Esophagus squamous epithelium (tissue), 5 donors: ENCODE measurements at places on chromosomes 11 and 22.

DNA sequence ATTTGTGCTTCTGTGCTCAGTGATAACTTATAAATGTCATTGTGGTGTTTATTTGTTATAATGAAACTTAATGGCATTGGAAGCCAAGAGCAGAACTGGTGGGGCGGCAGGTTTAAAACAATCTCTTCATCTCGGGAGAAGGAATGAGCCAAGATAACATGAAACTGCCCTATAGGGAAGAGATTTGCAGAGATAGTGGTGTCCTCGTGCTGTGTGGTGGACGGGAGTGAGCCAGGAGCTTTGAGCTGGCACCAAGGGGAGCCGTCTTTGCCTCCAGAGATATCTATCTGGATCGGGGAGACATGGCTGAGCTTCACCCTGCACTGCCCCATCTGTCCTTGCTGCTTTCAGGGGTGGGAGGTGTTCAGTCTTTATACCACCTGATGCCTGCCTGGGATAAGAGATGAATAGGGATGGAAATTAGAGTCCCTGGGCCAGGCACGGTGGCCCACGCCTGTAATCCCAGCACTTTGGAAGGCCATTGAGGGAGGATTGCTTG is 189.6 kb downstream of the ST3GAL4 start:
- no peak for DNase-seq

GRCh38 chr11:31814176-31814868 is 3.2 kb upstream of the PAX6 start:
- DNase-seq: no peak

DNA sequence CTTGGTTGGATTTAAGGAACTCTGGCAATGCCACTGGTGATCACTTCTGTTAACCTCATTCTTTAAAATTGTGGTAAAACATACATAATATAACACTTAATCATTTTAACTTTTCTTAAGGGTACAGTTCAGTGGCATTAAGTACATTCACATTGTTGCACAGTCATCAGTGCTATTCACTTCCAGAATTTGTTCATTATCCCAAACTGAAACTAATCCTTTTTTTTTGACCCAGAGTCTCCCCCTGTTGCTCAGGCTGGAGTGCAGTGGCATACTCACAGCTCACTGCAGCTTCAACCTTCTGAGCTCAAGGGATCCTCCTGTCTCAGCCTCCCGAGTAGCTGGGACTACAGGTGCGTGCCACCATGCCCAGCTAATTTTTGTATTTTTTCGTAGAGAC is 10.6 kb downstream of the ELF5 start:
- DNase-seq: no peak

DNA sequence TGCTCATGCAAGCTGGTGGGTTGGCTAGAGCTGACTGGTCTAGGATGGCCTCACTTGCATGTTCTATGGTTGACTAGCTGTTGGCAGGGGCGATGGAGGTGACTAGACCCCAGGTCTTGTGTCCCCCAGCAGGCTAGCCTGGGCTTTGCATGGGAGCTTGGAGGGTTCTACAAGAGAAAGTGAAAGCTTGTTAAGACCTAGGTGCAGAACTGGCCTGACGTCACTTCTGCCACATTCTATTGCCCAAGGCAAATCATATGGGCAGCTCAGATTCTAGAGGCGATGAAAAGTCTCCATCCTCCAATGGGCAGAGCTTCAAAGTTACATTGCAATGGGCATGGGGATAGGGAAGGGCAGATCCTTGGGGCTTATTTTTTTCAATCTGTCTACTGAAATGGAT is 170.9 kb downstream of the MIAT start:
- DNase-seq: no peak

- DNase-seq: no peak
These were observed 280.4 kb upstream of the CNTN5 start for GRCh38 chr11:98740321-98740720.

DNA sequence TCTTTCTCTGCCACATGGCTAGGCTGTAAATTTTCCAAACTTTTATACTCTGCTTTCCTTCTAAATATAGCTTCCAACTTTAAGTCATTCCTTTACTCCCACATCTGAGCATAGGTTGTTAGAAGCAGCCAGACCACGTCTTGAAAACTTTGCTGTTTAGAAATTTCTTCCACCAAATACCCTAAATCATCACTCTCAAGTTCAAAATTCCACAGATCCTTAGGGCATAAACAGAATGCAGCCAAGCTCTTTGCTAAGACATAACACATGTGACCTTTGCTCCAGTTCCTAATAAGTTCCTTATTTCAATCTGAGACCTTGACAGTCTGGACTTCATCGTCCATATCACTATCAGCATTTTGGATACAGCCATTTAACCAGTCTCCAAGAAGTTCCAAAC is 749.9 kb downstream of the METTL15 start:
- no peak for DNase-seq

DNA sequence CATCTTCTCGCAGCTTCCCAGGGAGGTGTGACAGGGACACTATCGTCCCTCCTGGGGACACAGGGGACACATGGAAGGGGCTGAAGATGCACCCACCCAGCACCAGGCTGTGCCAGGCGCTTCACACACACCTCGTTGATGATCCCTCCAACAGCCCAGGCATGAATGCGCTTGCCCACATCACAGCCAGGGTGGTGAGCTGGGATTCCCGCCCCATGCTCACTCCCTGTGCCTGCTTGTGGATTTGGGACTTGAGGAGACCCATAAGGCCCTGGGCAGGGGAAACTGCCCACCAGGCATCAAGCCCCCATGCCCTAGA is 57.8 kb downstream of the OTOG start:
- DNase-seq: no peak

DNA sequence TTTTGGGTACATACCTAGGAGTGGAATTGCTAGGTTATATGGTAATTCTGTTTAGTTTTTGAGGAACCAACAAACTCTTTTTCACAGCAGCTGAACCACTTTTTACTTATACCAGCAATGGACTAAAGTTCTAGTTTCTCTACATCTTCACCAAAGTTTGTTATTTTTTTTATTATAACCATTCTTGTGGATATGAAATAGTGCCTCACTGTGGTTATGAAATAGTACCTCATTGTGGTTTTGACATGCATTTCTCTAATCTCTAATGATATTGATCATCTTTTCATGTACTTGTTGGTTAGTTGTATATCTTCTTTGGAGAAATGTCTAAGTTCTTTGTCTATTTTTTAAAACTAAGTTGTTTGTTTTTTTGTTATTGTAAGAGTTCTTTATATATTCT is 27.2 kb downstream of the STIM1 start:
- DNase-seq: no peak

- no peak for DNase-seq
These were observed 21.6 kb upstream of the BBOX1 start for GRCh38 chr11:27018902-27019529.

DNA sequence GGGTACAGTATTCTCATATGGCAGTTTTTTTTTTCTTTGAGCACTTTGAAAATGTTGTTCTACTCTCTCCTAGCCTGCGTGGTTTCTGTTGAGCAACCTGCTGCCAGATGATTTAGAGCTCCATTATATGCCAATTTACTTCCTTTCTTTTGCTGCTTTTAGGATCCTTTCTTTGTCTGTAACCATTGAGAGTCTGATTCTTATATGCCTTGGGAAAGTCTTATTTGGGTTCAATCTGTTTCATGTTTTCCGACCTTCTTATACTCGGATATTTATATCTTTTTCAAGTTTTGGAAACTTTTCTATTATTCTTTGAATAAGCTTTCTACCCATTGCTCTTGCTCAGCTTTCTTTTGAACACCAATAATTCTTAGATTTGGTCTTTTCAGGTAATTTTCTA is 138.1 kb upstream of the RAG2 start:
- DNase-seq: no peak

DNA sequence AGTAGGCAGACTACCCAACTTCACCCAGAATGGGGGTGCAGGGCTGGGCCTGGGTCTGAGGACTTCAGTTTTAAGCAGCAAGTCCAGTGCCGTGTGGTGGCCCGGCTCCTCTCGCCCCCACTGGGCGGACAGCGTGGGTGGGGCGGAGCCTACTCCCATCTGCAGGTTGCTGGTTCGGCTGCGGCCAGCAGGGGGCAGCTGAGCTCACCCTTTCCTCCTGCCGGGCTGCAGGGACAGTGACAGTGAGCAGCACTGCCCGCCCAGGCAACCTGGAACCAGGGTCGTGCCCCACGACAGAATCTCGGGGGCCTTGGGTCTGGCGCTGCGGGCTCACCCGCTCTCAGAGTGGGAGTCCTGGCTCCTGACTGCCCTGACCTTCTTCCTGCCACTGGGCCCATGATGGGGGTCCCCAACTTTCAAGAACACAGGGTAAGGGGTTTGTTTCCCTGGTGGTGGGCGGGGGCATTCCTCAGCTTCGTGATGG is 6.2 kb upstream of the NEAT1 start:
- DNase-seq: no peak

GRCh38 chr11:80157447-80157846 is 716.6 kb upstream of the TENM4 start:
- no peak for DNase-seq

DNA sequence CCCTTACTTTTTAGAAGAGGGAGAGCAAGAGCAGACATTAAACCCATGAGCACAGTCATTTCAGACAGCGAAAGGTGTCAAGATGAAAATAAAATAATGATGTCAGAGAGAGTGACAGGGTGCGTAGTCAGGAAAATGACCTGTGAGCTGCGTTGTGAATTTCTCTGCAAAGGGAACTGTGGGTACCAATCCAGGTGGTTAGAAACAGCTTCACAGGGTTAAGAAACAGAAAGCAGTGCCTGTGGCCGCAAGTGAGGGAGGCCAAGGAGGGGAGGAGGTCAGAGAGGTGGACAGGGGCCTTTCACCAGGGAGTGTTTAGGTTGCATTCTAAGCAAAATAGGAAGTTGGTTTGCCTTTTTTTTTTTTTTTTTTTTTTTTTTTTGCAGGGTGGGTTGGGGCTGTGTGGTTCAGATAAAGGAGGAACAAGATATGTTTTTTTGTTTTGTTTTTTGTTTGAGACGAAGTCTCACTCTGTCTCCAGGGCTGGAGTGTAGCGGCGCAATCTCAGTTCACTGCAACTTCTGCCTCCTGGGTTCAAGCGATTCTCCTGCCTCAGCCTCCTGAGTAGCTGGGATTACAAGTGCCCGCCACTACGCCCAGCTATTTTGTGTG is 7.9 kb downstream of the TIGD3 start:
- DNase-seq: no peak
